Activated CD4-positive, alpha-beta T cell treated with anti-CD3 and anti-CD28 coated beads for 36 hours (primary cell): ENCODE measurements at places on chromosomes 3 and 15.

GRCh38 chr15:95659656-95660055, 670.8 kb upstream of the NR2F2 start:
- H3K27ac ChIP-seq, result no peak overlapping the region
- no peak overlapping the region for H3K4me3 ChIP-seq
- peaks cover 19% of the 10 kb centered on the region for H3K27me3 ChIP-seq
- no peaks in the 10 kb centered on the region for H3K36me3 ChIP-seq
- DNase-seq, result no peak

DNA sequence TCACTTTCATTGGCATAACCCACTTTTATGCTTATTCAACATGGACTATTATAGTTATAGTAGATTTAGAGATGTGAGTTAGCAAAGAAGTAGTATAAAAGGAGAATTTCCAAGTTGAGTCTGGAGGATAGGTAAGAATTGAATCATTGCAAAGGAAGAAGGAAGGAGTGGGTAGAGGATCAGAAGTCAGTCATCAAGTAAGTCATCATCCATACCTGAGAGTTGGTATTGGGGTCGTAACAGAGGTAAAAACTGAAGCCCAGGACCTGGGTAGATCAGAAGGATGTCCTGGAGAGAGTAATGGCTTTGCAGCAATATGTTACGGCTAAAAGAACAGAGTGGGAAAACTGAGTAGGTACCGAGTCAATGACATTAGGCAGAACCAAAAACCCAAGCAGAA, 265.7 kb downstream of the SUCLG2 start:
- peaks cover 51% of the 10 kb centered on the region for H3K36me3 ChIP-seq
- H3K4me3 ChIP-seq, result no peak overlapping the region
- no peaks in the 10 kb centered on the region for H3K27me3 ChIP-seq
- peak overlapping the region; percentile 1 for H3K27ac ChIP-seq

GRCh38 chr15:69522361-69522760, 69.7 kb downstream of the RPLP1 start:
- no peaks in the 10 kb centered on the region for H3K36me3 ChIP-seq
- H3K4me1 ChIP-seq, result peaks cover 4% of the 10 kb centered on the region
- no peak for DNase-seq

DNA sequence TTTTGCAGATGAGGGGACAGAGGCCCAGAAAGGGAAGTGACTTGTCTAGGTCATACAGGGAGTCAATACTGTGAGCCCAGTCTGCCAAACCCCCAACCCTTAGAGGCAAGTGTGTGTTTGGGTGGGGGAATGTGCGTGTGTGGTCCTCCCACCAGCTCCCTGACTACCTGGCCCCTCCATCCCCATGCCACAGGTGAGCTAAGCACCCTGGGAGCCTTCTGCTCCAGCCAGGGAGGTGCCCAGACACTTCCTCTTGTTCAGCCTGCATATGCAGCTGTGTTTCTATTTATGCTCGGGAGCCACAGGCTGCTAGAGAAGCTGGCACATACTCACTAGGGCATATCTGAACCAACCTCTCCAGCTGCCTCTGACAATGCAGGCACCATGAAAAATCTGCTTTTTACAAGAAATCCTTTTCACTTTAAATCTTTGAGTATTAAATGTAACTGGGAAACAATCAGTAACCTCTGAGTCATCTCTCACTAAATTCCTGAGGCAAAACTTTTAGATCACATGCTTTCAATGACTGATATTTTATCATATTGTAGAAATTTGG, 20.7 kb downstream of the TBC1D2B start:
- DNase-seq, result peak; percentile 38
- H3K4me1 ChIP-seq, result peaks cover 91% of the 10 kb centered on the region
- peaks cover 26% of the 10 kb centered on the region for H3K36me3 ChIP-seq
- no peaks in the 10 kb centered on the region for H3K27me3 ChIP-seq
- H3K27ac ChIP-seq, result peak overlapping the region; percentile 69

- no peak overlapping the region for H3K27ac ChIP-seq
- DNase-seq, result peak; percentile 54
- peaks cover 20% of the 10 kb centered on the region for H3K4me1 ChIP-seq
- no peak overlapping the region for H3K4me3 ChIP-seq
- peaks cover 10% of the 10 kb centered on the region for H3K27me3 ChIP-seq
- H3K36me3 ChIP-seq, result peaks cover 12% of the 10 kb centered on the region
Measured at GRCh38 chr3:71543371-71544016, 40.0 kb downstream of the FOXP1 start.

- H3K27ac ChIP-seq, result no peak overlapping the region
- DNase-seq, result no peak
- H3K4me1 ChIP-seq, result no peaks in the 10 kb centered on the region
- H3K4me3 ChIP-seq, result no peak overlapping the region
- H3K36me3 ChIP-seq, result no peaks in the 10 kb centered on the region
Measured at GRCh38 chr15:33398555-33398954, 87.8 kb downstream of the RYR3 start.

- DNase-seq, result peak; percentile 89
- H3K27ac ChIP-seq, result no peak overlapping the region
- H3K27me3 ChIP-seq, result peaks cover 2% of the 10 kb centered on the region
- no peaks in the 10 kb centered on the region for H3K36me3 ChIP-seq
Measured at GRCh38 chr15:78739996-78740903, 71.0 kb downstream of the ADAMTS7 start.

GRCh38 chr3:149476225-149476624, 1.7 kb downstream of the TM4SF4 start:
- no peak overlapping the region for H3K4me3 ChIP-seq
- H3K27me3 ChIP-seq, result peaks cover 2% of the 10 kb centered on the region
- no peaks in the 10 kb centered on the region for H3K36me3 ChIP-seq
- no peaks in the 10 kb centered on the region for H3K4me1 ChIP-seq
- H3K27ac ChIP-seq, result no peak overlapping the region
